ENCODE measurements at places on chromosomes 5 and 9.

DNA sequence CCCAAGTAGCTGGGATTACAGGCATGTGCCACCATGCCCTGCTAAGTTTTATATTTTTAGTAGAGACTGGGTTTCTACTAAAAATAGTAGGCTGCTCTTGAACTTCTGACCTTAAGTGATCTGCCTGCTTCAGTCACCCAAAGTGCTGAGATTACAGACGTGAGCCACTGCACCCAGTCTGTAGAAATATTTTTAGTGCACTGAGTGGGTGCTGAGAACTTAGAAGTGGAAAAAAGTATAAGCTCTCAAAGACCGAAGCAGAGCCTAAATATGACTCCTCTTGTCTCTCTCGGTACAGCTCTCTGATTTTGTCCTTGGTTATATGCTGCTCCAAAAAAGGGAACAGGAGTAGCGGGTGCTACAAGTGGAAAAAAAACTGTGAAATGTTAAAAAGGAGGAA lies 353.8 kb upstream of the IZUMO3 start:
- no peak for DNase-seq

GRCh38 chr5:109027983-109028607 lies 280.4 kb downstream of the FER start:
- DNase-seq, result no peak

- DNase-seq, result no peak
These were observed 25.9 kb downstream of the PTGS1 start for GRCh38 chr9:122396614-122397148.

GRCh38 chr9:7320139-7320538 lies 479.4 kb downstream of the DMAC1 start:
- DNase-seq, result no peak

- no peak for DNase-seq
These were observed 164.7 kb downstream of the AOPEP start for GRCh38 chr9:94891183-94891582.

- DNase-seq, result no peak
These were observed 110.9 kb downstream of the FOXD1 start for GRCh38 chr5:73337586-73338255.

- no peak for DNase-seq
These were observed 52.9 kb upstream of the CD180 start for GRCh38 chr5:67249590-67249895.

DNA sequence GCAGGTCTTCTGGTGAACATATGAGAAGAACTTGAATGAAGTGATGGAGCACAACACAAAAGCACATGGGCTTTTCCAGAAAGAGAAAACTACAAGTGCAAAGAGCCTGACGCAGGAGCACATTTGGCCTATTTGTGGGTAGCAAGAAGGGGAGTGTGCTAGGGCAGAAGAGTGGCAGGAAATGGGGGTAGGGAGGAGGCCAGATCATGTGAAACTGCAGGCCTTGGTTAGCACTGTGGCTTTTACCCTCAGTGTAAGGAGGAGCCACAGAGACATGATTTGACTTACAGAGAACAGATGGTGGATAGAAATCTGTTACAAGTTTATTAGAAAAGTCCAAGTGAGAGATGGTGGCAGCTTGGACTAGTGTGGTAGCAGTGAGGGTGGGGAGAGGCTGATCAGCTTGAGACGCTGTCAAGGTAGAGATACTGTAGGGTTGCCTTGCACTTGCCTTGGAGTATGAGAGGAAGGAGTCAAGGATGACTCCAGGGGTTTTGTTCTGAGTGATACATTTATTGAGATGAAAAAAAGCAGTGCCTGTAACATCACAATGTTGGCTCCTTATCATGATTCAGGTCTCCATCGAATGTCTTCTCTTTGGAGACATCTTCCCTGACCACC lies 126.7 kb downstream of the PPP2R2B start:
- DNase-seq, result no peak

GRCh38 chr5:143008809-143009521 lies 238.8 kb downstream of the ARHGAP26 start:
- no peak for DNase-seq

DNA sequence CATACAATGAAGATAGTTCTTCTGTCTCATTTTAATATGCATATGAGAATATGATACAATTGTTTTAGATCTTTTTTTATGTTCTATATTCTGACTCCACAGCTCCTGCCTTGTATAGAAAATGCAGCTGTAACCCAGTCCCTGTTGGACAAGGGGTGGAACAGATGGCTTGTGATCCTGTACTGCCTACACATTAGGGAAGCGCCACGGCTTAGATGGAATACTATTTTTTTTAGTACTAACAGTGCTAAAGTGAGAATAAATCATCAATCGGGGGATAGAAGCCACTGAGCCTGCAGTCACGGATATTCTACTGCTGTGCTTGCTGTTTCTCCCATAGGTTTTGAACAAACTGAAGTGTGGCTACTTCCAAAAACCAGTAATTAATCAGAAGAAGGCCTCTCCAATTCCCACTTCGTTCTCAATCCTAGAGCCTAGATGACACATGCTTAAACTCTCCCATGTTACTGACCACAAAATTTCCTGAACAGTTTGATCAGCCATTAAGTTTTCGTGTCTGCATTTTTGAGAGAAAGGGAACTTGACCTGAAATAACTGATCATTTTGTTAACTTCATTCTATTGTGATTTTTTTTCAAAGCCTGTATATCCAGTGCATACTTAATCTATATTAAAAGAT lies 150.3 kb downstream of the CDH18 start:
- no peak for DNase-seq

DNA sequence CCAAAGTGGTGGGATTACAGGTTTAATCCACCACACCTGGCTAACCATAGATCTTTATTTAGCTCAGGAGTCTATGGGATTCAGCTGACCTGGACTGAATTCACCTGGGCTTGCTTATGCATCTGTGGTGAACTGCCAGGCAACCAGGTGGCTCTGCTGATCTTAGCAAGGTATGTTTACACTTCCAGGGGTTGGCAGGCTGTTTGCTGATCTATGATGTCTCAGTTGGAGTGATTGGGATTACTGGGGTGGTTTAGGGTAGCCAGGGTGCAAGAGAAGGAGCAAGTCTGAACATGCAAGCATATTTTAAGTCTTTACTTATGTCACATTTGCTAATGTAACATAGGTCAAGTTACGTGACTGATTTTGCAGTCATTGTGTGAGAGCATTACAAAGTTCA lies 63.6 kb upstream of the JAK2 start:
- DNase-seq, result no peak

DNA sequence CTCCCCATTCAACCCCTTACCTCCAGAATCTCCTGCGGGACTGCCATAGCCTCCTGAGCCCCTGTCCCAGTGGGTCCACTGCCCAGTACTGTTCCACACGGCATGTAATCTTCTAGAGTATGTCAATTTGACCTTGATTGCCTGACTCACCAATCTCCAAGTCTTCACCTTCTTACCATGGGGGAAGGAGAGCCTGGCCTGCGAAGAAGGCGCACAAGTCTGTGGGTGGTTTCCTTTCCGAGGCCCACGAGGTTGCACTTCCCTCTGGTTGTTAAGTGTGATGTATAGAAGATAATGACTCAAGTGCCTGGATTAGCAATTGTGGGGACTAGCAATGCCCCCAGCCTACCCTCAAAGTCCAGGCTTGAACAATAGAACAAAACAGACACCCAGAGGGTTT lies 8.1 kb upstream of the TENT4A start:
- no peak for DNase-seq
